DMS153 (cell line): ENCODE measurements at places on chromosomes 2 and 18.

GRCh38 chr2:181185421-181185820 lies 205.0 kb downstream of the UBE2E3 start:
- no peak for DNase-seq

GRCh38 chr2:12162269-12163247 lies 416.1 kb downstream of the LPIN1 start:
- no peak for DNase-seq

- DNase-seq = no peak
Observed at GRCh38 chr2:91477731-91478672, 2786.5 kb downstream of the RPIA start.

- no peak for DNase-seq
Observed at GRCh38 chr2:183723278-183723677, 599.0 kb downstream of the NUP35 start.

GRCh38 chr18:37561986-37562385 lies 3.6 kb downstream of the CELF4 start:
- no peak for DNase-seq

DNA sequence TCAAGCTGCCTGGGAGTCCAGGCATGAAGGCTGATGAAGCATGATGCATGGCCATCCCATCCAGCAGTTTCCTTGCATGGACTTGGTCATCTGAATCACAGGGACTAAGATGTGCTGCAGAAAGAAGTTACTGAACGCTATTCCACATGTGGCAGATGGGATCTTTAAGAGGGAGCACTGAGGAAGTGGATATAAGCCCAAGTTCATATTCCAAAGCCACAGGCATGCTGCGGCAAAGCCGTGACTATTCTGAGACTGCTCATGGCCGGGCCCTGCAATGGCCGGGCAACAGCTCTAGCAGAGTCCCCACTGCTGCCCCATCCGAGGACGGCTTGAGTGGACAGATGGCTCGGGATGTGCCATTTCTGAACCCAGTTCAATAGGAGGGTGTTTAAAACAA lies 61.5 kb downstream of the STPG4 start:
- no peak for DNase-seq

DNA sequence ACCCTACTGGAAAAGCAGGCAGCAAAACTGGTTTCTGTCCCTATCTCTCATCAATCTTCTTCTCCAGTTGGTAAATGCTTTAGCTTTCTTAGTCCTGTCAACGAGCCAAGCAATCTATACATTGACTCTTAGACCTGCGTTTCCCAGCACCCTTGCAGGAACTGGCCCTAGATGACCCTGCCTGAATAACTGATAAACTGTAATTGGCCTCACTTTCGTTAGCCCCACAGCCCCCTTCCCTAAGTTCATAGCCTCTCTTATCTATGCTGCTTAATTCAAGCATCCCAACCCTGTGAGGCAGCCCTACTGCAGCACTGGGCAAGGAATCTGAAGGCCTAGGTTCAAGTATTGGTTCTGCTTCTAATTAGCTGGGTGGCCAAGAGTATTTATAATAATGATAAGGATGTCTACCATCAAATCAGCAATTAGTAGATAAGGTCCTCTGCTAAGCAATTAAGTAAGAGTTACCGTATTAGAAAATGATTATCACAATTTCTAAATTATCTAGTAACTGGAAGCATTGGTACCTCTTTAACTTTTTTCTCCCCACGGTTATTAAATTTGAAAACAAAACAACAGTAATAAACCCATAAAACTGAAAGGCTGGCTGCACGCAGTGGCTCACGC lies 86.4 kb upstream of the RMDN2 start:
- DNase-seq = no peak

- no peak for DNase-seq
Observed at GRCh38 chr18:23563377-23564043, 22.8 kb downstream of the NPC1 start.

GRCh38 chr2:17940091-17940630 lies 61.7 kb downstream of the KCNS3 start:
- DNase-seq = no peak

DNA sequence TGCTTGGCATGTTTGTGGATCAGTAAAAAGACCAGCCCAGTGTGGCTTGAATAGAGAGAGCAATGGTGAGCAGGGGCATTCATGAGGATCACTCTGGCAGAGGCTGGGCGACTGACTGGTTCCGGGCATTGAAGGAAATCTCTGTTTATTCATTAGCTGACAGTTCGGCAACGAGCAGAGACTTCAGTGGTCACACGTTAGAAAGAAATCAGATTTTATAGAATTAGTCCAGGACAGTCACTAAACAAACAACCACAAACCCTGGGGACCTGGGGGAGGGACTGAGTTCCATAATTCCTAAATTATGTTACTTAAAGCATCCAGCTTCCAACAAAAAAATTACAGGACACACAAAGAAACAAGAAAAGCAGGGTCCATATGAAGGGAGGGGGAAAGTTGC lies 72.5 kb downstream of the NOL10 start:
- DNase-seq = no peak

DNA sequence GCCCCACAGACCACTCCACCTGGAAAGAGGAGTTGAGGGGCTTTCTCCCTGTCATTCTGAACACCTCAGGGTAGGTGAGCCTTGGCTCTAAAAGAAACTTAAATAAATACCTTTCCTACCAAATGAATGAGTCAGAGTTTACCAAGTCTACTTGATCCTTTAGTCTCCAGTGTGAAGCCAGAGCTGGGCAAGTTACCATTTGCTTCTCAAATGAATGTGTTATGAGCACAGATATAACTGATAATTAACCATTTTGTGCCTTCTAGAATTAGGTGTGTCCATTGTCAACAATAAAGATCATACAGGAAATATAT lies 347.7 kb downstream of the KIAA1328 start:
- no peak for DNase-seq

DNA sequence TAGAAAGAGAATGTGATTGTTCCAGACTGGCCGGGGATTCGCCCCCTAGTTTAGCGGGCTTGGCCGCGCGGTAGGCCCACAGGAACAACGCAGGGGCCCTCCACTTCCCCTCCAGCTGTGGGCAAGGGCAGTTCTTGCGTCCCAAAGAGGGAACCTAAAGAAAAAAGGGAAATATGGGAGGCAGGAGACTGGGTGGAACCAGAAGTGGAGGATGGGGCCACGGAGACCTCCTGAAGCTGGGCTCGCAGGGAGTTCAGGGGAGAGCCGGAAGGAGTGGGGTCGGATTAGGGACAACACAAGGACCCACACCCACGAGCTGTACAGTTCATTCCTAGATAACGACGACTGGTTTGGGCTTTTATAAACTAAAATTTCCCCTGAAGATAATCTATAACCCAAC lies 18.2 kb downstream of the GNLY start:
- no peak for DNase-seq

DNA sequence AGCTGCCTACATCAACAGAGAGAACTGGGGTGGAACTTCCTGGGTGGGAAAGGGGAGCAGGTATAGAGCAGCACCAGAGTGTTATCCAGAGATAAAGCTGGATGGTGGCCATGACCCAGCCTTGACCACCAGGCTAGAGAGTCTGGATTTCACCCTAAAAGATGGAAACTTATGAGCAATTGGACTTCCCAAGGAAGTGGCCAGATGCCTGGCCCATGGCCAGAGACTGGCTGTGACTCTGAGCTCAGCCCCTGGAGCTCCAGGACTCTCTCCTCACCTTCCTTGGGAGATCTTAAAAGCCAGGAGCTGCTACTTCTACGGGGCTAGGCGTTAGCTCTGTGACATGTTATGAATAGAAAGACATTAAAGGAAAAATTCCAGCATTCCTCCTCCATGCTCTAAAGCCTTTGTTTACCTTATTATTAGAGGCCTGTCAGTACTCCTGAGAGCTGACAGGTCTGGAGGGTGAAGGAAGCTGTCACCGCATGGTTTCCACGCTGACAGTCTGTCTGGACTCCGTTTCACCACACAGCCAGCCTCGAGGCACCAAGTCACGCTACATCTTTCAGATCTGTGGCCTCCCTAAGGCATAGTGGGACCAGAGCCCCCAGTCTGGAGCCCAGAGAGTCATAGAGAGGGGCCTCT lies 260.0 kb upstream of the SIX2 start:
- DNase-seq = no peak

- DNase-seq = no peak
Observed at GRCh38 chr2:218781691-218782527, at the start of gene CYP27A1. Gene CYP27A1, plus strand, starts transcription at chr2:218782147. Its CDS starts 36 bp downstream, at chr2:218782183.

DNA sequence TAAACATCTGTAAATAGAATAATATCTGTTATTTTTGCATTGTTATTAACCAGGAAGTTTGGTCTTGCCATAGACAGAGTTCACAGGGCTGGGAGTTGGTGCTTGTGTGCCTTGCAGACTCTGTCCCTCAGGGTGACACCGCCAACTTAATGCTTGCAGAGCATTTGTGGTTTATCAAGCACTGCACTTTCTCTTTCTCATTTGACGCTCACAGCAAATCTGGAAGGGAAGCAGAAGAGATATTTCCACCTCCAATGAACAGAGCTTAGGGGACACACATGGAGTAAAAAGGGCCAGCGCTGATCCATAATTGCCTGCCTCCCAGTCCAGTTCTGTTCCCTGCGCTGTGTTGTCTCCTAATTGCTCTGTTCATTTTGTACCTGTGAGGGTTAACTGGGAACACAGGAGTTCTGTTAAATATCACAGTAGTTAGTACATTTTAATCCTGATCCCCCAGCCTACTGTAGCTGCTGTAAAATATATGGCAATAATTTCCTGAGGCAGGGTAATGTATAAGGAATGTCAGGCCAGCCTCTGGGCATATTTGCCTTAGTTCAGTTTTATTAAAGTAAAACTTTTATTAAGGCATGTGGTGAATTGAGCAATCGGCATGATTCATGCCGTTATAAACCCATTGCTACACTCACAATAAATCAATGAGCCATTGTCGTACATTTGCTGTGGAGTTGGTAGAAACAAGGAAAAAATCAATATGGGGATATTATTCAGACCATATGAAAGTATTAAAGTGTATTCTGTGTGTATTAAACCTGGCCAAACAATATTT lies 182.5 kb upstream of the OSR1 start:
- DNase-seq = no peak

DNA sequence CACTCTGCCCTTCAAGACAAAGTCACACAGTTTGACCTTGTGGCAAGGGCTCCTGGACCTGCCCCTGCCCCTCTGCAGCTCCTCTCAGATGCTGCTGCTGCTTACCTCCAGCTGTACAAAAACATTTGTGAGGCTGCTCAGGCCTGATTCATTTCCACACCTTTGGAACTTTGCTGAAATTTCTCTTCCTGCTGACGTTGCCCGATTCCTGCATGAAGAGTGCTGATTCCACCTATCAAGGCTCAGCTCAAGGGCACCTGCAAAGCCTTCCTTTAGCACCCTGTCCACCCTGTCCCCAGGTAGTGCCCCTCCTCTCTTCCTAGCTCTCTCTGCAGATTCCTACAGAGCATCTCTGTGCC lies 738.3 kb upstream of the HS6ST1 start:
- no peak for DNase-seq

DNA sequence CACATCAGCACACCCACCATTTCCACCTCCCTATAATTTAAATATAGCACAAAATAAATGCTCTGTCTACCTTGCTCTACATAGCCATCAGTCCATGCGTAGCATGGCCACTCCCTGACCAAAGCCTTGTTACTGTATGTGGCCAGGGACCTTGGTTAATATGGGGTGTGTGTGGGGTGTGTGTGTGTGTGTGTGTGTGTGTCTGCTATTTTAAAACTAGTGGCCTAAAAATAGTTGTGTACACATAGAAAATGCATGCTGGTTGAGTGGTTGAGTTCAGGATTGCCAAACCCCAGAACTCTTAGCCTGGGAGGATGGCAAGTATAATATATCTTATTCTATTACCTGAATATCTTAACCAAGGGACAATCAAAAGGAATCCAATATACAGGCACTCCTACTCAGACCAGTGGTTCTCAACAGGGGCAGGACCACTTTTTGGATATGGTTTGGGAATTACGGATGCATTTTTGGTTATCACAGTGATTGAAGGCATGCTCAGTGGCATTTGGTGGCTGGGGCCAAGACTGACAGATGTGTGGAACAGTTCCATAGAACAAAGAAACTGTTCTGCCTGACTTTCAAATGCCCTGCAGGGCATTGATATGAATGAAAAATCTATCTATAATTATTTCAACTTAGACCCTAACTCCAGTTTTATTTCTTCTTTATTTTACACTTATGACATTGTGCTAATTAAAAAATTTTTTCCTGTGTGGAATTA lies 72.3 kb upstream of the PSME4 start:
- DNase-seq = no peak

- no peak for DNase-seq
Observed at GRCh38 chr18:13161276-13161899, 57.2 kb upstream of the LDLRAD4 start.

- no peak for DNase-seq
Observed at GRCh38 chr2:218405746-218406208, 6.1 kb downstream of the CTDSP1 start.

GRCh38 chr2:163187119-163187518 lies 348.6 kb upstream of the KCNH7 start:
- no peak for DNase-seq

DNA sequence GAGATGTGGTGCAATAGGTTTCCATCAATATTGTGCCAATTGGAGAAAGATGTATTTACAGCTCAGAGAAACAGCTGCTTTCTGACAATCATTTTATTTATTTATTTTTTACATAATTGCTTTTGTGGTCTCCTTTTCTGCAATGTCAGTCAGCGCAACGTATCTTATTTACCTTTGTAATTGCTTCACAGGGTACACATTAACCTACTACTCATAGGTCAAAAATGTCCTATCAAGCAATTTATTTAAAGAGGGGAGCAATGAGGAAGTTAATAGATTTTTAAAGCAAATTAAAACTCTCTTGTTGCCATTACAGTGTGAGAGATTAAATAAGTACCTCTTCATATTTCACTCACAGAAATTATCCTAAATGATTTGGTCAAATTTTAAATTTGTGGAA lies 291.0 kb downstream of the CALCRL start:
- no peak for DNase-seq

- DNase-seq = no peak
Observed at GRCh38 chr2:33000986-33001385, 54.2 kb downstream of the LTBP1 start.

DNA sequence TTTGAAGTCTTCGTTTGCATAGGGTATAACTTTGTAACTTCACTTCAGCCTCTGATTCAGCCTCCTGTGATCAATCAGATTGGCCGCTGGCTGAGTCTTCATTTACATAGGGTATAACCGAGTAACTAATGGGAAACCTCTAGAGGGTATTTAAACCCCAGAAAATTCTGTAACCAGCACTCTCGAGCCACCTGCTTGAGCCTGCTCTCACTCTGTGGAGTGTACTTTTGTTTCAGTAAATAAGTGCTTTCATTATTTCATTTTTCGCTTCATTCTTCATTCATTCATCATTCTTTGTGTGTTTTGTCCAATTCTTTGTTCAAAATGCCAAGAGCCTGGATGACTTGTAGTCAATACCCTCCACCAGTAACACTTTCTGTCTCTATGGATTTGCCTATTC lies 56.4 kb downstream of the CCDC85A start:
- no peak for DNase-seq

DNA sequence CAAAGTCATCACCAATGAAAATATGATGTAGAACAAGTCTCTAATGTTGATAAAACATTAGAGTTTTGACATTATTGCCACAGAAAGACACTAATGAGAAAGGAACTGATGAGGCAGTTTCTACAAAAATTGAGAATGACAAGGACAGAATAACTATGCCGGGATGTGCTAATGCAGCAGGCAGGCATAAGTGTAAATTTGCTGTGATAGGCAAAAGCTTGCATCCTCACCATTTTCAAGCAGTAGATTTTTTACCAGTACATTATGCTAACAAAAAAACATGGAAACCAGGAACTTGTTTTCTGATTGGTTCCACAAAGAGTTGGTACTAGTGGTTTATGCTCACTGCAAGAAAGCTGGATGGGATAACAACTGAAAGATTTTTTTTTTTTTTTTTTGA lies 715.5 kb upstream of the LRRTM4 start:
- no peak for DNase-seq

GRCh38 chr18:71986351-71987050 lies 557.6 kb downstream of the CBLN2 start:
- DNase-seq = no peak
